ENCODE measurements at places on chromosomes 3 and 15.

DNA sequence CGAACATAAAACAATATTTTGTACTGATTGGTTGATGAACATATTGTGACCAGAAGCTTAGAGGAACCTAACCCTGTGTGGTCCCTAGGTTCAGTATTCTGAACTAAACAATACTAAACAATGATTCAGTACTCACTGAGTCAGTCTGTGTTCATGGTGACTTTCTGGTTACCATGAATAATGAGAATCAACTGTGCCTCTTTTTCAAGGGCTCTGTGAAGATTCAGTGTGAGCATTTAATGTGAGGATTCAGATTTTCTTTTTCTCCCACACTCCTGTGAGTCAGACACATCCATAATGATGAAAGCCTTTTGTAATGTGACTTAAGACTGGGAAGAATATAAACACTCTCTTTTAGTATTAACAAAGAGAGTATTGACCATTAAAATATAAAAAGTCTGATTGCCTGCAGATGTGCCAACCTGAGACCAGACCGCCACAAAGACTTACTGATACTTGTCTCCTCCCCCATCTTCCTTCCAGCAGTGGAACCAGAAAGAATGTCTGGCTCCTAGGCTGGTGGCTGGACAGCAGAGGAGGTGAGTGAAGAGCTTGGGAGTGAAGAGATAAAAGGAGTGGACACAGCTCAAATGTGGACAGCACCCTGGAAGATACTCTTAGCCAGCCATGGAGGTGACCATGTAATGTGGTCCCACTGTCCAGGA is 17.6 kb upstream of the ACTL6A start:
- DNase-seq: no peak

DNA sequence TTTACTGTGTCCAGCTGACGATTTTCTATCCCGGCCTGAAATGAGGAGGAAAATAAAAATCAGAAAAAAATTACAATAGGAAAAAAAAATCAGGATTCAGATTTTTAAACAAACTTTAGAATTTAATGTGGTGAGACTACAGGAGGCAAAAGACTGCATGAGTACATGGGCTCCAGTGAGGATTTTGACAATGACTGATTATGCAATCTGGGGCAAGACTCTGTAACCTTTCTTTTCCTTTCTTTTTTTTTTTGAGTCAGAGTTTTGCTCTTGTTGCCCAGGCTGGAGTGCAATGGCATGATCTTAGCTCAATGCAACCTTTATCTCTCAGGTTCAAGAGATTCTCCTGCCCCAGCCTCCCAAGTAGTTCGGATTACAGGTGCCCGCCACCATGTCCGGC is 29.9 kb downstream of the SPG11 start:
- no peak for DNase-seq

- no peak for DNase-seq
These were observed 15.8 kb downstream of the PODXL2 start for GRCh38 chr3:127644641-127645370.

DNA sequence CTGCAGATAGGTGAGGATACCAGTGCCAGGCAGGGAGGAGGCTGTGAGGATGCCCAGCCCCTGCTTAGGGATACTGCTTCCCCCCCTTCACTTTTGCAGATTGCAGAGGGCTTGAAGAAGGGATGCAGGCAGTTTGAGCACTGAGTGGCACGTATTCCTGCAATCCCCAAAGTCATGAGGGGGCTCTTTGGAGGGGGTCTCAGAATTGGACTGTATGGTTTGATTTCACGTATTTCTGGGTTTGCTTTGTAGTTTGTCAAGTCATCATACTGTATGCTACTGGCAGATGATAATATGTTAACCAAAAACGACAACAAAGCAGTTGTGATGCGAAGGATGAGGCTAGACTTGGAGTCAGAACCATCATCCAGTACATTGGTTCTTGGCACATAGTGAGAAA is 28.1 kb downstream of the CHST14 start:
- DNase-seq: no peak

- no peak for DNase-seq
These were observed 158.0 kb downstream of the FBLN2 start for GRCh38 chr3:13706886-13707285.

DNA sequence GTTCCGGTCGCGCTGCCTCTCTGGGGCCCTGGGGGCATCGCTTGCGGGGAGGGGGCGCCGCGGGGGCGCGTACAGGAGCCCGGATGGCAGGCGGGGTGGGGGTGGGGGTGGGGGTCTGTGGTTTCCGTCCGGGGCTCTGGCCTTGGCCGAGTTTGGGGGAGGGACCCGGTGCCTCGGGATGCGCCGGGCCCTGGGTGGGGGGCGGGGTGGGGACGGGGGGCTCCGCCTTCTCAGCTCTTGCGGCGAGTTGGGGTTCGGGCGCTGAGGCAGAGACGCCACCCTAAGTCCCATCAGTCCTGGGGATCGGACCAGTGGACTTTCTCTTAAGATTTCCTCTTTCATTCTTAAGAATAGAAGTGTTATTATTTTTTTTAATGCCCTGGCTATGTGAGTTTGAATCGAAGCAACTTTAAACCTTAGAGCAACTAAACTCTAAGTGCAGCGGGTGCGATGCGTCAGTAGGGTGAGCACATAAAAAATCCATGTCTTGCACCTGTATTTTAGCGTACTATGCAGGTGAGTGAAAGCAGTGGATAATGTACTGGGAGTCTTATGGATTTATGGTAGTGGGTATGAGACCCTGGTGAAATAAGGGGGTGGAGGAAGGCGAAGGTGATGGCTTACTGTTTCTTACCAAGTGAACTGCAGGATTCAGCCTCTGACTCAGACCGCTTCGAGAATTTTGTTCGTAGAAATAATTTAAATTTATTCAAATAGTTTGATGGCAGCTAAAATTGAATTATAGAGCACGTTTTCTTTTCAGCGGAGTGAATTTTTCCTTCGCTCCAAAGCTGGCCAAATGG is 762 bp downstream of the CTNNB1 start:
- peak; percentile 79 for DNase-seq

DNA sequence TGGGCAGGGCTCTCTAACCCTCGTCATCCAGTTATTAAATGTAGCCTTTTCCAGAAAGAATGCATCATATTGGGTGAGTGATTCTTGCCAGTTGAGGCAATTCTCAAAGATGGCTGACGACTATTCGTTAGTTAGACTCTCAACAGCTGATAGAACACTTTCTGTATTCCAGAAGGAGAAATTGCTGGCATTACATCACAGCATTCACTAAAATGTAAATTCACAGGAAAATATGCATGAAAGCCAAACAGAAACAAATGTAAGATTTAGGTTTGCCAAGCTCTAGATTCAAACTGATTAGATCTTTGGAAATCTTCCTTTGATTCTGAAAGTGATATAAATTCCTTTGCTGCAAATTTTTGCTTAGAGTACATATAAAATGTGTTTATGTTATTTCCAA is 1501.0 kb downstream of the SI start:
- DNase-seq: no peak
